Effector CD4-positive, alpha-beta T cell (primary cell): ENCODE measurements at places on chromosomes 16 and 17.

DNA sequence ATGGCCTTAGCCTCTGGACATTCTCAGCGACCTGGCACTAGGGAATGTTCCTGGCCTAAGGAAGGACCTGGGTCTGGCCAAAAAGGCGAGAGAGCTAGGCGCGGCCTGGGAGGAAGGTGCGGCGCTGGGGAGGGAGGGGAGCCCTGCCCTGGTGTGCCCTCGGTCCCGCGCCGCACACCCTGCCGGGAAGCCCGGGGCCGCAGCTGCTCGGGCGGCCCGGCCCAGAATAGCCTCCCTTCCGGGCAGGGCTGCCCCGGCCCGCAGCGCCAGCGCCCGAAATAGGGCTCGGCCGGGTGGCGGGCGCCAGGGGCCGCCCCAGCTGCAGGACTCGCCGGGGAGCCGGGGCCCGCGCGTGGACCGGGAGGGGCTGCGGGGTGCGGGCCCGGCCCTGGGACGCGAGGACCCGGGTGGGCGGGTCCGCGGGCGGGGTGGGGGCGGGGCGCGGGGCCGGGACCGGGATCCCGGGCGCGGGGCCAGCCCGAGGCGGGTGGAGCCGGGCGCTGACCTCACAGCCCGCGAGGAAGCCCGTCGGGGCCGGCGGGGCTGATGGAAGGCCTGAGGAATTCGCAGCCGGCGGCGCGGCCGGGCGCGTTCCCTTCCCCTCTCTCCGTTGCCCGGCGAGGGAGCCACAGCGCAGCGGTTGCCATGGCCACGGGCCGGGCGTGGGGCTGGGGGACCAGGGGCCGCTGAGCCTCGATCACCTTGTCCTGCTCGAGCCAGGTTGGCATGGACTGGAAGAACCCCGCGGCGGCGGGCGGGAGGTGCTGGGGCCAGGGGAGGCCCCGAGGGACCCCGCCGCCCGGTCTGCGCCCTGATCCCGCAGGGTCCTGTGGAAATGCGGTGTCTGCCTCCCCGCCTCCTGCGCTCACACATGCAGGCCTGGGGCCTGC is 18.1 kb downstream of the SOCS3 start:
- no peak for DNase-seq

- DNase-seq, result no peak
These were observed 34.2 kb upstream of the ZNF469 start for GRCh38 chr16:88348377-88349152.

DNA sequence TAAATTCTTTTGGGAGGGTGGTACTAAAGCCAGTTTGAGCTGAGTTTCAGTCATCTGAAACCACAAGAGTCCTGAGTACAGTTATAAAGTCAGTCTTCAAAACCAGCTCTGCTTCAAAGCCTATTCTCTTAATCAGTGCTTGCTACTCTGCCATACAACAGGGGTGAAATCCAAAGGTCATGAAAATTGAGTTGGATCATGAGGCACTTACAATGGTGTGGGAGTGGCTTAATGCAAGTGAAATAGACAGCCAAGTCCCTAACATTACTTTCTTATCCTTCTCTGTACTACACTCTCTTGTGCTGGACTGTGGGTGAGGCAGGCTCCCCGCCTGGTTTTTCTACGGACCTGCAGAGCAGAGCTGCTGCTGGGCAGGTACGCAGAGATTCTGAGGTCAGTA is 12.4 kb downstream of the CBLN1 start:
- DNase-seq, result no peak

DNA sequence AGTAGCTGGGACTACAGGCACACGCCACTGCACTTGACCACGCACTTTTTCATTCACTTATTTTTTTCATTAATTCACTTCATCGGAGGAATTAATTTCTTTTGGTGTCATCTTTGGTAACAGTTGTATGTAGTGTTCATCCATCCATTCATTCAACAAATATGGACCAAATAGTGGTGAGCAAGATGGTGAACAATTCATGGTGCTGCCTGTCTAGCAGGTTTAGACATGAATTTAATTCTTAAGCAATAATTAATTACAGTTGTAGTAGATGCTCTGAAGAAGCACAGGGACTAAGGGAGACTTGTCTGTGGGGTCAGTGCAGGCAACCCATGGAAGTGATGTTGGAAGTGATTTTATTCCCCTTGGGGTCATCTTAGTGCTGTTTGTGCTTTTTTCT is 22.4 kb downstream of the GDE1 start:
- no peak for DNase-seq

DNA sequence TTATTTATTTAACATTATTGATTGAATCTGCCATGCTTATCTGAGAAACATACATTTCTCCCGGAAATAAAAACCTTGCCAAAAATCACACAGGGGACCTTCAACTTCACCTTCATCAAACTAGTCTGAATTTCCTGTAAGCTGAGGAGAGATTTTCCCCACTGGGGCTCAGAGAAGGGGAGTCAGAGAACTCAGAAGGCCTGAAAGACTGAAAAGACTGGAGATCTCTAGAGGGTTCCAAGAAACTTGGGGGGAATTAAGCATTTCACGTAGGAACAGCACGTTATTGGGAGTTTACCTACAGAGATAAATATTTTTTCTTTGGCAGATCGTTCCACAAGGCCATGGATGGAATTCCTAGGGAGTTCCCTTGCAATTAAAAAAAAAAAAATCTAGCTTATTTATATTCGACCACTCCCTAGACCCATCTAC is 528 bp upstream of the NOL11 start:
- no peak for DNase-seq

DNA sequence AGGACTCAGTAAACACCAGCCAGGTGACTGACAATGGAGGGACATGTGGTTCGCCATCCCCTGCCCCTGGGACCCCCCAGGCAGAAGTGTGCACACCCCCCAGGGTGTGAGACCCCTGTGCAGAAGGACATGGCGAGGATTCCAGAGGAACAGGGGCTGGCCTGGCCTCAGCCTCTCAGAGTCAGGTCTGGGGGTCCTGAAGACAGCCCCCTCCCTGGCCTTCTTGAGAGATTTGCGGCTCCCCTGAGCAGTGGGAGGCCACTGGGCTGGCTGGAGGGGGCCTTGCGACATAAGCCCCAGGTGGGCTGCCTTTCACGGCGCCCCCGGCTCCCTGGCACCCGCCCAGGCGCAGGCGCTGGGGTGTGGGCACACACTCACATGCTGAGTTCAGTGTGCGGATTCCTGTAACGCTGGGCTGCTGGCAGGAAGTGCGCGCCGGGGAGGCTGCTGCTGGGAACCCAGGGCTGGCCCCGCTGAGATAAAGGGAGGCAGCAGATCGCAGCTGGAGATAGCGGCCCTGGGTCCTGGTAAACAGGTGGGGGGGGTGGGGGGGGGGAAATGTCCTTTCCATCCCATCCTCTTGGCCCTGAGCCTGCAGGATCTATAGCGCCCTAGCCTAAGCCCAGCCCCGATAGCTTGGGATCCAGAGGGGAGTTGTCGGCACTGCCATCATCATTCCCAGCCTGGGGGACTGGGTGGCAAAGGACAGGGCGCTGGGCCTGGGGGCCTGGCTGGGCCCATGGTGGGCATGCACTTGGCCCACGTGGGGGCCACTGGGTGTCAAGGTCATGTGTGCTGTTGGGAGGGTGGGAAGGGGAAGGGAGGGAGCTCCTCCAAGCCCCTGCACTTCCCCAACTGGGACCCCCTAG is 27.1 kb downstream of the TMEM235 start:
- DNase-seq, result peak; percentile 49

DNA sequence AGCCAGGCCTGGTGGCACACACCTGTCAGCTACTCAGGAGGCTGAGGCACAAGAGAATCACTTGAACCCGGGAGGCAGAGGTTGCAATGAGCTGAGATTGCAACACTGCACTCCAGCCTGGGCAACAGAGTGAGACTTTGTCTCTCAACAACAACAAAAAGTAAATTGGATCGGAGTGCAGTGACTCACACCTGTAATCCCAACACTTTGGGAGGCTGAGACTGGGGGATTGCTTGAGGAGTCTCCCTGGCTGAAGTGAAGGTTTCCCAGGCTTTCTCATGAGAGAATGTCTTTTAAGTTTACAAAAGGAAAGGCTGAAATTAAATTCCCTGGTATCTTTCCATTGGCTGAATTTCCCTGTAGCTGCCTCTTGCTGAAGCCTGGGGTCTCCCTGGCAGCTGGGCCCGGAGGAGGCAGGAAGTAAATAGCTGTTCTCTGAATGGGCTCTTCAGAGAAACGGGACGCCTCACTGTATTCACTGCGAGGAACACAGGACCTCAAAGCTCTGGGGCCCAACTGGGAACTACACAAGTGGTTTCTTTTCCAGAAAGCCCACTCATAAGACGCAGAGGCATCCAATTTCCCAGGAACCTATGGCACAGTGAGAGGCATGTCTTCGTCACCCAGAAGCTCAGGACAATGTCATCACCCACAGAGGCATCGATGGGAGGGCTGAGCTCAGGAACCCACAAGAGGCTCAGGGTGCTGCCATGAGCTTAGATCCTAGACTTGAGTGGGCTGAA is 77.4 kb upstream of the SMURF2 start:
- DNase-seq, result no peak

- no peak for DNase-seq
These were observed 21.4 kb downstream of the PECAM1 start for GRCh38 chr17:64369007-64369893.

DNA sequence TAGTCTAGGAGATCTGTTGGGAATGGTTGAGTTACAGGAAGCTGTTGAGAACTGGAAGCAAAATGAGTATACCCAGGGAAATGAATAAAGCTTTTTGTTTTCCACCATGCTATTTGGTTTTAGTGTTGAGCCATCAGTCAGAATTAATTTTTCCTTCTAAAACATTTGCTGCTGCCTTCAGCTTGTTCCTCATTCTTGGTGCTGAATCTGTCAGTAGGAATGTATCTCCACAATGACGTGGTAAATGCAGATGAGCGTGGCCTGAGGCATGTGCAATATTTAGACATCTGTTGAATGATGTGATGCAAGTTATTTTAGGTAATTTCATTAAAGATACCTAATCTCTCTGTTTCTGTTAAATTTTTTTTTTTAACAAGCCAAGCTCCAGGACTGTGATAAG is 10.9 kb downstream of the HAPSTR1 start:
- no peak for DNase-seq

GRCh38 chr16:73448970-73449369 is 401.0 kb upstream of the ZFHX3 start:
- no peak for DNase-seq

GRCh38 chr16:52256310-52257078 is 290.4 kb downstream of the TOX3 start:
- no peak for DNase-seq

- no peak for DNase-seq
These were observed 30.1 kb downstream of the HIC1 start for GRCh38 chr17:2084766-2085647.

DNA sequence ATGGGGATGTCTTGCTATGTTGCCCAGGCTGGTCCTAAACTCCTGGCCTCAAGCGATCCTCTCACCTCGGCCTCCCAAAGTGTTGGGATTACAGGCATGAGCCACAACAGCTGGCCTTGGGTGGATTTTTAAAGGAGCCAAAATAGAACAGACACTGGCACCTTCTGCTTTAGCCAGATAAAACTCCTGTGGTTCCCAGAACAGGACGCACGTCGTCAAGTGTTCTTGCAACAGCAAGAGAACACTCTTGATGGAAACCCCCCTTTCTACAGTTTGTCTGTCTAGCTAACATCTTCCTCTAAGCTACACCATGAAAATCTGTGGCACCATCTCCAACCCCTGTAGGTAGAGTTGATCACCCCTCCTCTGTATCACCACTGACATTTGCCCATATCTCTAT is 122.6 kb downstream of the NPIPB5 start:
- DNase-seq, result no peak

GRCh38 chr17:39015546-39015935 is 48.3 kb upstream of the FBXO47 start:
- DNase-seq, result no peak

DNA sequence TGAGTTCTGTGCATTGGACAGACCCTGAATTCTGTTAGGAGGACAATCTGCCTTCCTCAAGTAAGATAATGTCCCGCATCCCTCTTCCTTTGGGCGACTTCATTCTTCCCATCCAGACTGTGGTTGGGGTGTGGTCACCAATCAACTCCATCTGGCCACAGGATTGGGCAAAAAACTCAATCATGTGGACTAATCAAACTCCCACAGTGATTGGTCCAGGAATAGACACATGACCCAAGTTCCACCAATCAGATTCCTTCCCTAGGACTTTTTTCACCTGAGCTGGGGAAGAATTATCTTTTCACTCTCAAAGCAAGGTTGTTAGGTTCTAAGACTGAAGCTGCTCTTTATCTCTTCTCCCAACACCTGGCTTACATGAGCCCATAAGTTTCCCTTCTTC is 13.2 kb upstream of the NKD1 start:
- no peak for DNase-seq
